Mesothelial cell of epicardium (in vitro differentiated cells): ENCODE measurements at places on chromosomes 5 and 9.

DNA sequence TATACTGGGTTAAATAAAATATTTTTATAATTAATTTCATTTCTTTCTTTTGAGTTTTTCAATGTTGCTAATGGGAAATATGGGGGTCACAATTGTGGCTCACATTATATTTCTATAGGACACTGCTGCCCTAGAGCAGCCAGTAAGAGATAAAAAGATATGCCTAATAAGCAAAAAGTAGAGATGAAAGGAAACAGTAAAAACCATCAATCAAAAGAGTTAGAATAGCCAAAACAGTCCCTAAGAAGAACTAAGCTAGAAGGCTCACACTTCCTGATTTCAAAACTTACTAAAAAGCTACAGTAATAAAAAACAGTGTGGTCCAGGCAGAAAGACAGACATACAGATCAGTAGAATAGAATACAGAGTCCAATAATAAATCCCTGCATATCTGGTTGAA lies 104.4 kb downstream of the FANCC start:
- DNase-seq, result no peak

- peak; percentile 36 for DNase-seq
These were observed 1.3 kb upstream of the LPCAT1 start for GRCh38 chr5:1524799-1525623.

GRCh38 chr9:37929441-37929895 lies 25.5 kb upstream of the SLC25A51 start:
- DNase-seq, result no peak

DNA sequence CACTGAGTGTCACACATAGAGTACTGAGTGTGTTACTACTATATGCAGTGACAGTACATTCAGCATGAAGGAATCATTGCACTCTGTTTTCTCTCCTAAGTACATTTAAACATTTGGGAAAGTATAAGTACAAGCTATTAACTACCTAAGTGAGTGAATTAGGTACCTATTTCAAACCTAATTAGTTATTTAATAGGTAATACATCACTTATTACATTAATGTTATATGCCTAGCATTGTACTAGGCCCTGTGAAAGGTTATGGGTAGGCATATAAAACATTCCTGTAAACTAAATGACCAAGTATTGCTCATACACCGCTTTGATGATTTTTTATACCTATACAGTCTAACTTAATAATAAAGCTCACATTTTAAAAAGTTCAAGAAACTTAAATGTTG lies 25.7 kb upstream of the PPP3R2 start:
- DNase-seq, result no peak

DNA sequence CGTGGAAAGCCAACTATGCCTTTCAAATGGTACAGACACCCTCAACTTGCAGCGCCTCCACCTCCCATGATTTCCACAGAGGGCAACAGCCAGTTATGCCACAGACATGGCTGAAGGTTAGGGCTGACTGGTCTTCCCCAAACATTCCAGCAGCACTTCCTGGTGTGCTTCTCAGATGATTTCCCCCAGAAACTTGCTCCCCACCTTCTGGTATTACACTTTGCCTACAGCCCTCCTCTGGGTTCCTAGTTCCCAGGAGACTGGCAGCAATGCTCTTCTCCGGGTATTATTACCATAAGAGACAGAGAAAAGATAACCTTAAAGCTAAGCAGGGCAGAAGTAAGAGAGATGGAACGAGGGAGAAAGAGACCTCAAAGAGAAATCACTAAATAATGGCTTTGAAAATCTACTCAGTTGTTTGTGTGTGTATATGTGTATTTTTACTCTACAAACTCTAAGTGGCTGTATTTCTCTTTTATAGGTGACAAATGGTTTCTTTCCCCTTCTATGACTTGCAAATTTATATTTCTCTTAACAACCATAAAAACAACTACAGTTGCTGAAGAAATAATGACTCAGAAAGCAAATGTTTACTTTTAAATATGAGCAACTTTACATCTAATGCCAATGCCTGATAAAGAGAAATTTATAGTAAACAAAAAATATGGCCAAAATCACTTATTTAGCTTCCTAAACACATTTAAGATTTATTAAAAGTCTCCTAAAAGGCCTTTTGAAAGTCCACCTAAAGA lies 133.8 kb downstream of the PDE4D start:
- no peak for DNase-seq

DNA sequence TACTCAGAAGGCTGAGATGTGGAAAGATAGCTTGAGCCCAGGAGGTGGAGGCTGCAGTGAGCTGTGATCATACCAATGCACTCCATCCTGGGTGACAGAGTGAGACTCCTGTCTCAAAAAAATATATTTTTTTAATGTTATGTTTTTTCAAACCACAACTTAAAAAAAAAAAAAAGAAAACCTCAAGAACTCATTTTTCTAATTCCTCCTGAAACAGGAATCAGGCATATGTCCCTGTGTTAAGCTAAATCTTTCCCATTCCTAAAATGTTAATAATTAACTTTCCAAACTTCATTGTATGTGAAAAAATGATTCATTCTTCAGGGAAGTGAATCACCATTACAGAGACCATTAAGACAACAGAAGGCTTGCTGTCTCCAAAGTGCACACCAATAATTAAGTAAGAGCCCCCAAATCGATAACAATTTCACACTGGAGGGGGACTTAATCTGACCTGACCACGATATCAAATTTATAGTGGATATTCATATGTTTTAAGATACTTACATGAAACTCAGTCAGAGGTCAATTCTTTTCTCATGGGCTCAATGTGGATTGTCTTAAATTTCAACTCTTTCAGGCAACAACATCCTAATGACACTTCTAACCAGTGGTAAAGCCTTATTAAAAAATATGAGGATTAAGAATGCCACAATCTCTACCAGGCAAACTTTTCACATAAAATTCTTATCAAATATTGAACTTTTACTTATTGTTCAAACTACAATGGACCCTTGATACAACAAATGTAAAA lies 5.2 kb downstream of the CEMIP2 start:
- no peak for DNase-seq

- no peak for DNase-seq
These were observed 49.5 kb upstream of the C9orf72 start for GRCh38 chr9:27622693-27623340.

- no peak for DNase-seq
These were observed 64.6 kb upstream of the GRIA1 start for GRCh38 chr5:153425914-153426313.

DNA sequence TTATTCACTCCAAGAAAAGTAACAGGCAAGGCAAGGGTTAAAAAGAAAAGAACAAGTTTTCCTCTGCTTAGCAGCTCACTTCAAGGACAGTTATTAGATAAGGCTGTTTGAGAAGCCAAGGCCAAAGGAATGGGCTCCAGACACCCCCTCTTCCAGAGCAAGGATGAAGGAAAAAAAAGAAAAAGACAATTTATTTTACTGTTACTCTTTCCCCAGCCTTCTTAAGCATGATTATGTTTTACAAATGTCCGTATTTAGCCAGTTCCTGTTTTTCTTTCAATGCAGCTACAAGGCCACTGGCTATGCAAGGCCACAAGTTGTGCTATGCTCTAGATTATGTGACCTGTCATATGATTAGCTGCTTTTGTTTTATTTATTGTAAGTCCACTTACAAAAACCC lies 106.5 kb upstream of the SIMC1 start:
- no peak for DNase-seq

- no peak for DNase-seq
These were observed 78.9 kb downstream of the APBA1 start for GRCh38 chr9:69593301-69593700.

- DNase-seq, result no peak
These were observed 8.9 kb downstream of the WNK2 start for GRCh38 chr9:93192721-93193387.

DNA sequence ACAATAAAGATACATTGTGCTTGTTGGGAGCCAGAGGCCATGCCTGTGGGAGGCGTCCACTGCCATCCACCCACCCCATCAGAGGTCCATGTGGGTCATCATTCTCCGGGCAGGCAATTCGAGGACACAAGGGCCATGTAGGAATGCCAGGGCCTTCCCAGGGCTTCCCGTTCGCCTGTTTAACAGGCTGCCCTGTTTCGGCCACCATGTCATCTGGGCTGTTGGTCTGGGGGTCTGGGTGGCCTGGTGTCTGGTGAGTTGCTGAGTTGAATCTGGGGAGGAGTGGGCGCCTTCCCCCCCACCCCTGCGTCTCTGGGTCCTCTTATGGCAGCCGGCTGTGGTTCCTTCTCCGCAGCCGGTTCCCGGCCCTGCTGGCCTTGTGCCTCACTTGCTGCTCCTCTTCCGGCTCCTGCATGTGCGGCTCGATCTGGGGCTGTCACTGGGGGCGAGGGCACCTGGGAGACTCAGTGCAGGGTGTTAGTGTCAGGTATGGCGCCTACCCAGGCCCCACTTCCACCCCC lies 117.4 kb downstream of the WNK2 start:
- no peak for DNase-seq

GRCh38 chr5:2709976-2710689 lies 41.3 kb downstream of the IRX2 start:
- DNase-seq, result no peak

DNA sequence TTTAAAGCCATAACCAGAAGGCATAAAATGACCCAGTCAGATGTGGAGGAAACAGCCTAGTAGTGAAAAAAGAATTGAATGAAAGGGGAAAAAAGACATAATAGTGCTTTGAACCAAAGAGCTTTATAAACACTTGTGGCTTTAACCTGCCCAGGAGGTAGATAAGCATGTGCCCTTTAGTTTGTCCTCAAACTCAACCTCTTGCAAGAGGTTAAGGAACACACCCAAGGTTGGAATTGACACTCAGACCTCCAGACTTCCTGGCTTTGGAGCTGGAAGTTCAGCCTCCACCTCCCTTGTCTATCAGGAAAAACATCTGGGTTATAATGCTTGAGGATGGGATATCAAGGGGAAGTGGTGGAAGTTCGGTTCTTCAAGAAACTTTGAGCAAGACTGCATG lies 16.3 kb downstream of the NDUFA8 start:
- no peak for DNase-seq

DNA sequence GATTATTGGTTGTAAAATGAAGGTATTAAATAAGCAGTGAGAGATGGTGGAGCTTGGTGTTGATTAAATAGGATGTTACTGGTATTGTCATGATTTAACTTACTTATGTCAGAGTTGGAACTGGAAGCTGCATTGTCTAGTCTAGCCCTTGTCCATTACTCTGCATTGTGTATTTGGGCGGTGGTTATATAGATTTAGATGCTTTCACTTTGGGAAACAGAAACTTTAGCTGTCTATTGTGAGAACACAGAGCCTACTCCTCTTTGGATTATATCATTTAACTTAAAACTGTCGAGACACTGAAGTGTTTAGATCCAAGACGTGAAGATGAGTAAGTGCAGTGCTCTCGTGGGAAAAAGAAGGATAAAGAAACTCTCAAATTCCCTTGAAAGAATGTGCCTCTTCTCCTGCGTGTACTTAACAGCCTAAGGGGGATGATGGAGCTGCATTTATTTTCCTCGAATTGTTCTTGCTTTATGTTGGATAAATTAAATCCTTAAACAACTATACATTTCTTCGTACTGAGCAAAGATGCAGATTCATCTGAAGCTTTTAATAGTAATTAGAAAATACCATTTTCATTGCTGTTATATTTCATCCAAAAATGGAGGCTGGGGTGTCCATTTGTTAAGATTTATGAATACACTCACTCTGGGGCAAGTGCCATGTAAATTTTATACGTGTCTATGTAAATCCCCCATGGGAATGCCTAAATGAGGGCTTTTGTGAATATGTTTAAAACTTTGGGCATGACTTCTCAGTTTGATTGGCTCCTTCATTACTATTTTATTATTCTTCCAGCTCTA lies 21.6 kb downstream of the FBXL7 start:
- DNase-seq, result no peak

DNA sequence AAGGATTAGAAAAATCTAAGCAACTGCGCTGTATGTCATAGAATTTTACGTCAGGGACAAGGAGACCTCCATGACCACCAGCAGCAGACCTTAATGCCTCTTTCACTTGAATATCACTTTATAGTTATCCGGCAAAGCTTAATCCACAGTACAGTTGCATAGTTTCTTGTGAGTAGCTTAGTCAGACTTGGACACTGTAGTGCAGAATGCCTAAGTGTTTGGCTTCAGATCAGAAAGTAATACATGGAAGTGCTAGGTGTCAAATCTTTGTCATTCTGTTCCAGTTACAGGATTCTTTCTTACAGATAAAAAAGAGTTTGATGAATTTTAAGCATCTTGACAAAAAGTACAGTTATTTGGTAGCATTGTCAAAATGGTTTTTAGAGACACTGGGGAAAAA lies 239.9 kb upstream of the PAPPA start:
- no peak for DNase-seq

DNA sequence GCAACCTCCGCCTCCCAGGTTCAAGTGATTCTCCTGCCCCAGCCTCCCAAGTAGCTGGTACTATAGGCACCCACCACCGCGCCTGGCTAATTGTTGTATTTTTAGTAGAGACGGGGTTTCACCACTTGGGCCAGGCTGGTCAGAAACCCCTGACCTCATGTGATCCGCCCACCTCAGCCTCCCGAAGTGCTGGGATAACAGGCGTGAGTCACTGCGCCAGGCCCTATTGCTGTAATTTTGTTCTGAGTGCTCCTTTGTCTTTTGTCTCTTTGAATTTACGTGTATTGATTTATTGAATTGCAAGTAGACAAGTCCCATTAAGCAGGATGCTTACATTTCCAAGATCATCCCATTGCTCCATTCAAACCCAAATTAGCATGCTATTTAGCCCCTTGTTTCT lies 186.7 kb downstream of the MSX2 start:
- DNase-seq, result no peak

GRCh38 chr5:168299372-168299771 lies 7.9 kb downstream of the WWC1 start:
- DNase-seq, result no peak

GRCh38 chr5:109486200-109486804 lies 76.5 kb upstream of the PJA2 start:
- DNase-seq, result no peak

GRCh38 chr5:63928451-63928850 lies 33.8 kb downstream of the HTR1A start:
- no peak for DNase-seq

DNA sequence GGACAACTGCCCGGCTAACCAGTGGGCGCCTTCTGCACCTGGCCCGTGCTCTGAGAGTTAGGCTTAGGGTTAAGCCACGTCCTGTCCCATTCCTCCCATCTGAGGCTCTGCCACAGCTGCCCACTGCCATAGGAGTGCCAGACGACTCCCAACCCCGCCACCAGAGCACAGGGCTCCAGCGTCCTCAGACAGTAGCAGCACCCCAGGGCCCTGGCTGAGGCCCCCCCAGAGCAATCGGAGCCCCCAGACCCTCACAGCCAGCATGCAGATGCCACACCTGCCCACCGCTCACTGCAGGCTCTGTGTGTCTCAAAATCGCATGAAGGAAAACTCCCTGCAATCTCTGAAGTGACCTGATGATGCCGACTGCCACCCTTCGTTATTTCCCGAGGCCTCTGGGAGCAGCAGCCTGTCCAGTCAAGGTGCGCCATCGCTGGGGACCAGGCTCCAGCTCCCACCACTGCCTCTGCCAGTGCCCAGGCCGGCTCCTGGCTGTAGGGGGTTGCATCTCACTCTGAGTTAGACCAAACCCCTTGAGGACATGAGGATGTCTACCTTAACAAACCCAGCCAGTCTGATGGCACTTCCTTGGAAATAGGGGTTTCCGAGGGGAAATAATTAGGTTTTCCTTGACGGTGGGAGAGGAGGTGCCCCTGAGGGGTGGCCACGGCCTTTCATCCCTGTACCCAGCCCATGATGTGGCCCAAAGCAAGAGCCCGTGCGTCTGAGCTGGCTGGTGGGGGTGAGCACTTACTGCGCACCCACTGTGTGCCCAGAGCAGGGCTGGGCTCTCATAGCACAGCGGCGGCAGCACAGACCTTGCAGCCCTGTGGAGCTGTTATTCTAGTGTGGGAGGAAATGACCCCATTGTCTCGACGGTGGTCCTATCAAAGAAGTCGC lies 58.0 kb upstream of the RNF130 start:
- peak; percentile 30 for DNase-seq
